ENCODE measurements at places on chromosomes 1 and 21.
A peak's percentile ranks its signal among the peaks of the same experiment; 100 is the strongest.

GRCh38 chr1:227764019-227764391 is 28.8 kb downstream of the SNAP47 start:
- DNase-seq: no peak

GRCh38 chr1:208691012-208691411 is 446.8 kb upstream of the PLXNA2 start:
- DNase-seq: no peak

DNA sequence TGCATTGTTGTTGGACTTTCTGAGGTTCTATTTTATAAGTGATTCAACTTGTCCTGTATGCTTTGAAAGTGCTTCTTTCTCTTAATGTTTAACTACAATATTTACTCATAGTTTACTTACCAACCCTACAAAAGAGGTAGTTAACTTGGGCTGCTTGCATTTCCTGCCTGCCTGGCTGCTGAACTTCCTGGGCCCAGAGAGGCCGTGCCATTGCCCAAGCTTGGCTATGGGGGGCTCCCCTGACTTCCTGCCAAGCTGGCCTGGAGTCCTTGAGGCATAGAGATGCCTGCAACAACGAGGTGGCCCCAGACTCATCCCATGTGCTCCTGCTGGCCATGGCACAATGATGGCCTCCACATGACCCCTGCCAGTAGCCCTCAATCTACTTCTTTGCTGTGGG is 361.6 kb upstream of the PLD5 start:
- DNase-seq: no peak

DNA sequence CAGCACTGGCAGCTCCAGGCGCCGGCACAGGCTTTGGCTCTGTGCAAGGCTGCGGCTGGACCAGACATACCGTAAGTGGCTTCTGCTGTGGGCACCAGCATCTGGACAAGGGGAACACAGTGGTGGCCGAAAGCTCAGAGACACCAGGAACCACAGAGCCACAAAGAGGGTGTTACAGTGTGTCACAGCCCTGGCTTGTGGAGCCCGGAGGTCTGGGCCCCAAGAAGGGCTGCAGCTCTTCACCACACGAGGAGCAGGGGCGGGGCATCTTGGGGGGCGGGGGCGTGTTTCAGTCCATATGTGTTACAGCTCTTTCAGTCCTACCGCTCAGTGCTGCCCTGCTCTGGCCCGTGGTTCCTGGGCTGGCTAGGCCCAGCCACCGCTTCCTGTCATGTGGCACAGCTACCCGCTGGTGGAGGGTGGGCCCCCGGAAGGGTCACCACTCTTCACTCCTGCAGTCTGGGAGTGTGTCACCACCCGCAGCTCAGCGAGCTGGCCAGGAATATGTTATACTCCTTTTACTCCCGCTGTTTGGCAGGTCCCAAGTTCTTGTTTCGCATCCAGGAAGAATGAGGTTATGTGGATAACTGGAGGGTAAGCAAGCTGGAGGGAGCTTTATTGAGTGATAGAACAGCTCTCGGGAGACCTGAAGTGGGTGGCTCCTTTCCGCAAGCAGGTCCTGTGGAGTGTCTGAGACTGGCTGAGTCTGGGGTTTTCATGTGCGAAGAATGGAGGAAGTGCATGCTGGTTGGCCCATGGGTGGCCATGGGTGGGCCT is 3.3 kb upstream of the LSM10 start:
- DNase-seq: peak; percentile 53

DNA sequence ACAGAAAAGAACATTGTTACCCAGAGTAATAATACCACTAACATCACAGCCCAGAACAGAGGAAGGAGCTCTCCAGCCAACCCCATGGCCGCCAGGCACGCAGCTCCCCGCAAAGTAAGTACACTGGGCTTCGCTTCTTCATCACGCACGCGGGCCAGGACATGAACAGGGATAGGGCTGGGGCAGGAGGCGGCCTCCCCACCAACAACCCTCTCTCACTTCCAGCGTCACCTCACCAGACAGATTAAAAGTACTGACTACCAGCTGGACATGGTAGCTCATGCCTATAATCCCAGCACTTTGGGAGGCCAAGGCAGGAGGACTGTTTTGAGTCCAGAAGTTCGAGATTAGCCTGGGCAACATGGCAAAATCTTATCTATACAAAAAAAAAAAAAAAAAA is 78.3 kb downstream of the NPHP4 start:
- DNase-seq: no peak

GRCh38 chr1:172845371-172845770 is 186.5 kb downstream of the FASLG start:
- no peak for DNase-seq

DNA sequence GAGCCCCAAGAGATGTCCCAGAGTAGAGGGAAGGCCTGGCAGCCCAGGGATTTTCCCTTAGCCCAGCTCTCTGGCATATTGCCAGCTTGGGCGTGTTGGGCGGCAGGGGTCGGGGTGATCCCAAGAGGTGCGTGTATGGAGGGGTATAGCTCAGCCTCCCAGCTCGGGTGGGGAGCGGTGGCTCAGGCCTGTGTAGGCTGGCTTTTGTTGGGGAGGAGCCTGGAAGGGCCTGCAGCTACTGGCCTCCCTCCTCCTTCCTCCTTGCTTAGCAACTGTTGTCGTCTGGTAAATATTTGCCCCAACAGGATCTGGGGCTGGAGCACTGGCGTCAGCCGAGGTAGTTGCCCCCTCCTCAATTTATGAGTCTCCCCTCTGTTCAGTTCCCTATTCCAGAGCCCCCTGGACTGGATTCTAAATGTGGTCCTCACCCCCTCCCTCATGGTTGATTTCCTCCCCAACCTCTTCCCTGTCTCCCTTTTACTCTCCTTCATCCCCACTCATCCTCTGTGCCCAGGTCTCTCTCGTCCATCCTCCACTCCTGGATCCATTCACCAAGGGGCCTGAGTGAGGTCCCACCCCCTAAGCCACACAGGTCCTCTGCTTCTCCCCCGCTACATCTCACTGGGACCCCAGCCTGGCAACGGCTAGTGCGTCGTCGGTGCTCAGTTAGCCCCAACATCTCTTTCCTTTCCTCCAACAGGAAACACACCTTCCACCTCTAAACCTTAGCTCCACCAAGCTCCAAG is 10.3 kb upstream of the LMNA start:
- peak; percentile 41 for DNase-seq

DNA sequence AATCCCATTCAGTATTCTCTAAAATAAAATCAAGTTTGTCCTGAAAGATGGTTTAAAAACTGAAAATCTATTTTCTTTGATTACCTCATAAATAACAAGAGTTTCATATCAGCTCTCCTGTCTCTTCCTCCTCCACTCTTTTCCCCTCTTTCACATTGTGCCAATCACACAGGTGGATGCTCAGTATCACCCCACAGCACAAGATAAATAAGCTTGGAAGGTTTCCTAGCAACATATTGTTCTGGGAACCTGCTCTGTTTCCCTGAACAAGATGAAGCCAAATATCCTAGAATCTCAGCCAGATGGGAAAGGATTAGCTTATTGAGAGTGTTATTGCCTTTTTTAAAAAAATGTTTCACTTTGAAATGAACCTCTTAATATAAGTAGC is 45.7 kb upstream of the CACYBP start:
- no peak for DNase-seq

GRCh38 chr1:240356568-240356967 is 255.4 kb downstream of the GREM2 start:
- DNase-seq: no peak

- no peak for DNase-seq
Measured at GRCh38 chr1:44559330-44559729, 115.0 kb downstream of the TMEM53 start.

DNA sequence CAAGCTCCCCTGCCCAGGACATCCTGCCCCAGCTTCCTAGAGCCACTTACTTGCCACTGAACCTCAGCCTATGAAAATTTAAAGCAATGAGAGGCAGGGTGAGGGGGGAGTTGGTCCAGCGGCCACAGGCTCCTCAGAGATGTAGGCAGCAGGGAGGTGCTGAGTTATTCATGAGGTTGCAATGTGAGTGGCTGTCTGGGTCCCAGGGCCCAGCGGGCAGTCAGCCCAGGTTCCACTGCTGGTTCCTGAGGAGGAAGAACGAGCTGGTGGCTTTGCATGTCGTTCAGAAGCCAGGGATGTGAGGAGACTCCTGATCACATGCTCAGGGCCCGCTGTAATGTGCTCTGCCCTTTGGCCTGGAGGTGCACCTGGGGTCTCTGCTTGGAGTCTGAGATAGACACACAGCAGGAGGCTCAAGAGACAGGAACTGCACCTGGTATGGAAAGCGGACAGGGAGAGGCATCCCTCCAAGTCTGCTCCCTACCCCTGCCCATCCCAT is at the start of gene KNCN:
Gene KNCN (minus strand): TSS at position 51 of the 499 bp plus-strand sequence. CDS start 432 bp downstream, outside the sequence.
- no peak for DNase-seq

GRCh38 chr1:152343006-152343405 is 16.8 kb downstream of the FLG2 start:
- DNase-seq: no peak

DNA sequence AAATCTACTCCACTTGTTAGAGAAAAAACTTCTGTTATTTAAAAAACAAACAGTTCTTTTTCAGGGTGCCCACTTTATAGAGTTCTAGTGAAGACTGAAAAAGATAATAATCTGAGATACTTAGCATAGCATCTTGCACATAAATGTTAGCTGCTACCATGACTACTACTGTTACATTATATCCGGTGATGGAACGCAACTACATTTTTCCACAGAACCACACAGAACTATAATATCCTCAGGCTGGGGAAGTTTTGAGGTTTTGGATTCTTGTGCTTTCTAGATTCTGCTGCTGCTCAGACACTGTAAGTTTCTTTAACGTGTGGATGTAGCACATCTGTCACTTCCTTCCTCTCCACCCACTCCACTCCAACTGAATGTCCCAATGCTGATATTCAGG is 110.3 kb downstream of the PTPN14 start:
- peak; percentile 83 for DNase-seq

DNA sequence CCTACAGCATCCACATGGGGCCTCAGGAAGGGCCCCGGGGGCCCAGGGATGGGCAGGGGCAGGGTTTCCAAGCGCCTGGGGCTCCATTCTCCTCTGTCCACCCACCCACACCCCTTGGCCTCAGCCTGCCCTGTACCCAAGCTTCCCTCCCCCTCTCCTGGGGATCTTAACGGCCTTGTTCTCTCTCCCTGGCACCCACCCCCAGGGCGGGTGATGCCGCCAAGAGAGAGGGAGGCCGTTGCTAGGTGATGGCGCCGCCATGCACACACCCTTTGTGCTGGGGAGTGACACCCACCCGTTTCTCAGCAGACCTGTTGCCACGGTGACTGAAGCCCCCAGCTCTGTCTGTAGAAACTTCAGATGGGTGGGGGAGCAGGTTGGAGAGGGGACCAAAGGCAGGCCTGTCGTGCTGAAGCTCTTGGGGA is 7.6 kb downstream of the GPR37L1 start:
- no peak for DNase-seq

GRCh38 chr1:1777950-1778662 is at the start of gene NADK:
Gene NADK, minus strand, starts transcription at chr1:1778470. Its CDS starts 13,064 bp downstream, at chr1:1765406.
- no peak for DNase-seq

DNA sequence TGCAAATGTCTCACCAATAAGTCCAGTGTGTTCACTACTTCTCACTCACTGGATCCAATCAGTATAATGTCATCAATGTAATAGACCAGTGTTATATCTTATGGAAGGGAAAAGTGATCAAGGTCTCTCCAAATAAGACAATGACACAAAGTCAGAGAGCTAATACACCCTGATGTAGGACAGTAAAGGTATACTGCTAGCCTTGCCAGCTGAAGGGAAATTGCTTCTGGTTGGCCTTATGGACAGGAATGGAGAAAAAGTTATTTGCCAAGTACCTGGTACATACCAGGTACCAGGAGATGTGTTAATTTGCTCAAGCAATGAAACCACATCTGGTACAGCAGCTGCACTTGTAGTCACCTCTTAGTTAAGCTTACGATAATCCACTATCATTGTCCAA is 141.0 kb downstream of the LTN1 start:
- DNase-seq: no peak

DNA sequence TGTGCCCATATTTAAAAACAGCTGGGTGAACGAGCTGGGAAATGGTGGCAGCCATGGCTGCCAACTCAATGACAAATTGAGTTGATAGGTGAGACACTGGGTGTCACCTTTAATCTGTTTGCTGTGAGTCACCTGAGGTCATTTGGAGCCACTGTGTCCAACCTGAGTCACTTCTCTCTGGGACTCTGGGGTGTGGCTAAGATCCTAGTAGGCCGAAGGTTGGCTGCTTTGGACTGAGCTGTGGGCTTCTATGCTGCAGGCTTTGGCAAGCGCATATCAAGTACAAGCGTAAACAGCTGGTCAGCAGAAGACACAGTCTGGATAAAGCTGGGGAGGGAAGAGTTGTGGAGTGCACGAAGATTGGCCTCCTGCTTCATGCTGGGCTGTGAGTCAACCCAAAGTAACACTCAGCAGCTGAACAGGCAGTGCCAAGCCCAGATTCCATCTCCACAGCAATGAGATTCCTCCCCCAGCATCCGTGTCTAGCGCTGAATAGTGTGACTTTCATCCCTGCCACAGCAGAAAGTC is 24.0 kb downstream of the TEX35 start:
- DNase-seq: no peak

- DNase-seq: no peak
Measured at GRCh38 chr1:65457868-65458267, 37.4 kb downstream of the LEPR start.

- DNase-seq: no peak
Measured at GRCh38 chr1:112540226-112540794, 31.5 kb downstream of the WNT2B start.

- DNase-seq: no peak
Measured at GRCh38 chr1:162580308-162580707, 18.8 kb downstream of the UAP1 start.

All from KBM-7 (cell line).